ENCODE measurements at places on chromosomes 7 and 10.

GRCh38 chr10:71332466-71332865, 13.4 kb downstream of the SLC29A3 start:
- DNase-seq, result no peak

- no peak for DNase-seq
Measured at GRCh38 chr10:95745501-95745900, 10.5 kb upstream of the ENTPD1 start.

GRCh38 chr7:18978108-18978495, 139.3 kb downstream of the TWIST1 start:
- DNase-seq, result no peak

DNA sequence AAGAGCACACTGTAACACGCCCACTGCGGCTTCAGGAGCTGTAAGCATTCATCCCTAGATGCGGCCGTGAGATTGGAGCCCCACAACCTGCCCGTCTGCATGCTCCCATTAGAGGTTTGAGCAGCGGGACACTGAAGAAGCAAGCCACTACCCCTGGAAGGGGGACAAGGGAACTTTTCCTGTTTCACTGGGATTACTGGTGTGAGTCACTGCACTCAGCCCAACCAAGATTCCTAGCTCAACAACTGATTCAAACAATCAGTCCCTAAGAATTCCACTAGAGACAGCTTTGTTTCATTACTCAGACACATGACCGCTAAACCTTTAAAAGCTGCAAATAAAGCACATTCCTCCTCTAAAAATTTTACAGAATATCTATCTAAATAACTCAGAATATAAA, 69.8 kb downstream of the ORC5 start:
- DNase-seq, result no peak

DNA sequence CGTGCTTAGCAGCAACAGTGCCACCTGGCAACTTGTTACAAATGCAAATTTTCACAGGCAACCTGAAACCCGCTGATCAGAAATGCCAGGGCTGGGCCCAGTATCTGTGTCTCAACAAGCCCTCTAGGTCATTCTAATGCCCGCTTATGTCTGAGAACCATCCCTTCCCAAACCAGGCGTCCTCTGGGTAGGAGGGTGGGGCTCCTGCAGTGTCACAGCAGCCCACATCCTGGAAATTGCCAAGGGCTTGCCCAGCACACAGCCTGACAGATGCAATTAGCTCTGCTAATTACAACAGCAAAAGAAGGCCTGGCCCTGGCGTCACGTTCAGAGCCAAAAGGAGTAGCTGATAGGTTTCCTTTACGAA, 15.9 kb downstream of the ITPRIP start:
- no peak for DNase-seq

- no peak for DNase-seq
Measured at GRCh38 chr7:157715938-157716280, 379.1 kb downstream of the DNAJB6 start.

DNA sequence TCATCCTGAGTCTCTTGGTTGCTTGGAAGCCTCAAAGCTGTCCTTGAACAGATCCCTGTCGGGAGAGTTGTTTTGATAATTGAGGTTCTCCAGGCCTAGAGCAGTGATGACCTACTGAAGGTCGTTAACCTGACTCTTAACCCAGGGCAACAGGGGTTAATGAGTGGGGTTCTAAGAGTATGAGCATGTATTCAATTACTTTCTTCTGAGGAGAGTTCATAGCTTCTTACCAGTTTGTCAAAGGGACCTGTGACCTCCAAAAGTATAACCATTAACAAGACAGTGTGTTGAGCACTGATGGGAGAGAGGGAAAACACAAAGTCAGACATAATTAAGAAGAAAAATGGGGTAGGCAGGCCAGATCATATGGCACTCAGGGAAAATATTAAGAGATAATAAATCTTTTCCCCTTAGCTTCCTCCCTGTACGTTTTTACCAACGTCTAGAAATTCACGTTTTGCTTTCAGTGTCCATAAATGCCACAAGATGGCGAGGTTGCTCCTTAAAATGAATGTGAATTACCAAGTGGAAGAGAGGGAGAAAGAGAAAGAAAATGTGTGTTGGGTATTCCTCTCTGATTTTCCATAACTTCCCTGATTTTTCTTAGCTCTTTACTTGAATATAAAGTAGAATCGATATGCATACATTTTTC, 97.6 kb downstream of the SUGCT start:
- no peak for DNase-seq

GRCh38 chr7:128128401-128128800, 97.2 kb upstream of the LRRC4 start:
- DNase-seq, result no peak

DNA sequence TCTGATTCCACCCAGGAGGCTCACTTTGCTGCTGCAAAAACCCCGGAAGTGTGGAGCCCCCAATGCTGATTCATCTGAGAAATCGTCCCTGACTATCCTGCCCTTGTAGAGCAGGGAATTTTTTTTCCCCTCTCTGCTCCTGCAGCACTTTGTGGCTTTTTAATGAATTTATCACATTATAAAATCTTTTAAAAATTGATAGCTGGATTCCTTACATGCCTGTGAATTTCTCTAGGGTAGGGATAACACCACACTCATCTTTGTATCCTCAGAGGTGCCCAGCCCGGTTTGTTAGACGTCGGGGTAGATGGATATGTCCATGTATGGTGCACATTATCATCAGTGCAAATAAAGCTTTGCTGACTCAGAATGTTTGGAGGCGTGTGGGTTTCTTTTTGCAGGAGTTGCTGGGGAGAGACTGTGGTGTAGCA, 185.7 kb downstream of the STK31 start:
- DNase-seq, result no peak

DNA sequence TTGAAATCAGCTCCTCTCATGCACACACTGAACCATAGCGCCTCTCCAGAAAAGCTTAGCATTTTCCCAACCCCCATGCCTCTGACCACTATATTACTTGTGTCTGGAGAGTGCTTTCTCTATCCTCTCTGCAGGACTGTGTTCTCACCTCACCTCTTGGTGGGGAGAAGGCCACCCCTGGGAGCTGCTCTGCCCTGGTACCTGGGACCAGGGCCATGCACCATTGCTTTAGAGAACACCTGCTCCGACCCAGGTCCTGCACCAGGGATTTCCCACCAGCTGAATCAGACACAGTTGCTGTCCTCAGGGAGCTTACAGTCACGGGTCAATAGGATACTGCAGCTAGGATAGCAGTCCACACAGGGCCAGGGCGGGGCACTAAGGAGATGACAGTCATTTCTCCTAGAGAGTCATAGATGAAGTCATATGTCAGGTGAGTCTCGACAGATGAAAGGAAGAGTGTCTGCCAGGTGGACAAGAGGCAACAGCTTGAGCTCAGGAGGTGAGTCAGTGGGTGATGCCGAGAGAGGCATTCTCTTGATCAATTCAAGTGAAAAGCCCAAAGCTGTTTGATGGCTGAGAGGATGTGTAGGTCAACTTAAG, 619 bp upstream of the LMTK2 start:
- no peak for DNase-seq

DNA sequence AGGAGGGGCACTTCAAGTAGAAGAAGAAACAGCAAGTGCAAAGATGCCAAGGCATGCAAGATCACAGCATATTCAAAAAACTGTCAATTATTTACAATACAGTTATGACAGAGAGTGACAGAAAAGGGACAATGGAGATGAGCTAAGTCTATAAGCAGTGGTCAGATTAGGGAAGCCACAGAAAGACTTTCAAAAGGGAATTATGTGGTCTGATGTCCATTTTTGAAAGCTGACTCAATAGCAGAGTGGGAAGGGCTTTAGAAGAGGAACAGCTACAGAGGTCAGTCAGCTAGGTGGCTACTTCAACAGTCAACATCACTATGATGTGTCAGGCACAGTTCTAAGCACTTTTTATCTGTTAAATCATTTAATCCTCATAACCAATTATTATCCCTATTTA, 45.2 kb upstream of the SPOCK2 start:
- no peak for DNase-seq

GRCh38 chr7:28961972-28962371, 3.8 kb upstream of the TRIL start:
- no peak for DNase-seq

GRCh38 chr7:76076995-76077394, 29.1 kb downstream of the MDH2 start:
- DNase-seq, result no peak

GRCh38 chr10:6431186-6431585, 148.9 kb downstream of the PRKCQ start:
- DNase-seq, result no peak

DNA sequence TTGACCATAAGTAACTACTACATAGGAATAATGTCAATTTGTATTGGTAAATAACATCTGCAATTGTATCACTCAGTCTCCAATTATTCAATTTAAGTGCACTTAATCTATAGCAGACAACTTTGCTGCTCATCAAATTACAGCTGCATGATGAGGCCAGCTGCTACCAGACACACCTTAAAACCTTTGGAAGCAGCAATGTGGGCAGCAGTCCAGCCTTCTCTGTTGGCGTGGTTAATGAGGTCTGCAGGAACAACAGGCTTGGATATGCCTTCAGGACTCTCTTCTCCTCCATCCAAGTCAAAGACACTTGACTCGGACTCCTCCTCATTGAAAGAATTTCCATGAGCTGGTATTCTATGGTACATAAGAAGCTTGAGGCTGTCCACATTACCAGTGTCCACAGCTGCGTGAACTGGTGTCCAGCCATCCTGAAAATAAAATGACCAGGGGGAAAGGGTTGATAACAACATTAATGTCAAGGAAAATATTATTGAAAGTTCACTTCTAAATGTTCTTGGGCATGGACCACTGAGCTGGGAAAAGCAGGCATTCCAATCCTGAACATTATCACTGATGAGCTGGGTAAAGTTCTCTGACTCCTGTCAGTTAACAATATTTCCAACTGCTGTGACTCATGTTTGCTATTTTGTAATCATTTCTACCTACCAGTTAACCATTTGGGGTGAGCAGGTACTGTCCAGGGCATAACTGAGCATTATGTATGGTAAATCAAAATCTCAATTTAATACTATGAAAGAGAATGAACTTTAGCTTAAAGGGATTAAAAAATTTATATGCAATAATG, 95.7 kb downstream of the CTTNBP2 start:
- no peak for DNase-seq

- DNase-seq, result no peak
Measured at GRCh38 chr7:15905251-15906040, 219.0 kb upstream of the MEOX2 start.

DNA sequence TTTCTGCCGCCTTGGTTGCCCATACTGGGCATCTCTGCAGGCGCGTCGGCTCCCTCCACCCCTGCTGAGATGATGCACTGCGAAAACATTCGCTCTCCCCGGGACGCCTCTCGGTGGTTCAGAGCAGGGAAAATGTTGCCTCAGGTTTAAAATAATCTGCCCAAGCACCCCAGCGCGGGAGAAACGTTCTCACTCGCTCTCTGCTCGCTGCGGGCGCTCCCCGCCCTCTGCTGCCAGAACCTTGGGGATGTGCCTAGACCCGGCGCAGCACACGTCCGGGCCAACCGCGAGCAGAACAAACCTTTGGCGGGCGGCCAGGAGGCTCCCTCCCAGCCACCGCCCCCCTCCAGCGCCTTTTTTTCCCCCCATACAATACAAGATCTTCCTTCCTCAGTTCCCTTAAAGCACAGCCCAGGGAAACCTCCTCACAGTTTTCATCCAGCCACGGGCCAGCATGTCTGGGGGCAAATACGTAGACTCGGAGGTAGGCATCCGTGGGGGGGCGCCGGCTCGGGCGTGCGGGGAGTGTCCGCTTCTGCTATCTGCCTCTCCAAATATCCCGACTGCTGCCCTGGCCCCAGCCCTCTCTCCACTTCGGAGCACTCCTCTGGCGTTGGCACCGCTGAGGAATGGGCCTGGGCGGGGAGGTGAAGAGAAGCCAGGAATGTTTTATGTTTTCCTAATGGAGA, at the start of gene CAV1:
TSS of gene CAV1 (plus strand) at position 428 of the 689 bp plus-strand sequence. CDS start at position 455, 27 bp downstream.
- no peak for DNase-seq

- no peak for DNase-seq
Measured at GRCh38 chr7:124201768-124202349, 169.0 kb upstream of the TMEM229A start.

GRCh38 chr7:1200045-1200444, 32.6 kb upstream of the UNCX start:
- DNase-seq, result no peak

GRCh38 chr10:77478247-77478961, 159.2 kb downstream of the KCNMA1 start:
- no peak for DNase-seq

Measured in type B pancreatic cell (in vitro differentiated cells).